Gastroesophageal sphincter (tissue), 4 donors: ENCODE measurements at places on chromosomes 12 and 14. TPM values are rescaled to one million over a fixed set of nuclear protein-coding genes. Genes with fewer than 3 reads are reported as not detected.
A peak's percentile ranks its signal among the peaks of the same experiment; 100 is the strongest.

DNA sequence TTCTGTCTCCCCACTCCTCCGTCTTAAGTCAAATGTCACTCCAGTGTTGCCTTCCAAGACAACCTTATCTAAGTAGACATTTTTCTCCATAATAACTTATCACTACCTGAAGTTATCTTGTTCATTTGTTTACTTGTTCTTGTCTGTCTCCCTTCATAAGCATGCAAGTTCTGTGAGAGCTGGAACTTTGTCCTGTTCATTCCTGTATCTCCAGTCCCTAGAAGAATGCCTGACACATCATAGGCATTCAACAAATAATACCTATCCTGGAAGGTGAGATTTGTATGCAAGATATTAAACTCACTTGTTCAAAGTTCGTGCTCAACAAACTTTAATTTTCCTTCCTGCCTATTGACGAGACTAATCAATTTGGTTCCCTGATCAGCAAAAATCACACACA, 5.7 kb upstream of the MIA2 start:
- no peak for ATAC-seq
- no peak overlapping the region for H3K4me3 ChIP-seq
- no peaks in the 10 kb centered on the region for H3K36me3 ChIP-seq
- H3K27ac ChIP-seq: no peak overlapping the region
- H3K27me3 ChIP-seq: no peaks in the 10 kb centered on the region
- no peaks in the 10 kb centered on the region for H3K4me1 ChIP-seq

GRCh38 chr14:65961004-65961403, 525.2 kb upstream of the CCDC196 start:
- H3K4me3 ChIP-seq: no peak overlapping the region
- no peaks in the 10 kb centered on the region for H3K4me1 ChIP-seq
- ATAC-seq: no peak
- no peak overlapping the region for H3K27ac ChIP-seq

GRCh38 chr14:53828820-53829219, 127.8 kb downstream of the BMP4 start:
- H3K27ac ChIP-seq: no peak overlapping the region
- no peak overlapping the region for H3K4me3 ChIP-seq
- no peaks in the 10 kb centered on the region for H3K4me1 ChIP-seq

DNA sequence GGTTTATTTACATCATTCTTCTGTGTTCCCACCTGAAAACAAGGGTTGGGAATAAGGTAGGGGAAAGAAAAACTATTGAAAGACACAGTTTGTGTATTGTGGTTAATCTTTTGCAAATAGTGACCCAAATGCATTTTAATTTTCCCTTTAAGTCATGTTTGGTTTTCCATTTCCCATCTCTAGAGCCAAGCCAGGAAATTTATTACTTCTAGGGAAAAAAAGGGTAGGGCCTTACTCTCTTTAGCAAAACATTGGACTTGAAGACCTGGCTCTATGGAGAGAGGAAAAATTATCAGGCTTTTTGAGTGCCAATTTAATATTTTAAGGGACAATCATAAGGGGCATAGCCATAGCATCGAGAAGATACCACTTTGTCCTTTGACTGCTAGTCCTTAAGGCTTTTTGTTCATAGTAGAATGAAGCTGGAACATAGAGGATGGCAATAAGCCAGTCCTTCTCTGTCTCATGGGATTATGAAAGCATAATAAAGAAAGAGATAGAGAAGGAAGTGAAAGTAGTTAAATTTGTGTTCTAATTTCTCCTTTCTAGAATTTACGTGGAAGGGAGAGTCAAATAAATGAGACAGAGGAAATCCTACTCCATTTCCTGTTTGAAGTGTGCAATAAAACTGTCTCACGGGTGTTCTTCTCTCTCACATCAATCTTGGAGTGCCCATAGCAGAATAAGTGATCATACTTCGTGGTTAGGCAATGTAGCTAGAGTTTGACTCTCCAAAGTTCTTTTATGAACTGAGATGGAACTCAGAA, 50.9 kb upstream of the PPFIA2 start:
- H3K27ac ChIP-seq: no peak overlapping the region
- no peaks in the 10 kb centered on the region for H3K27me3 ChIP-seq
- no peaks in the 10 kb centered on the region for H3K36me3 ChIP-seq

DNA sequence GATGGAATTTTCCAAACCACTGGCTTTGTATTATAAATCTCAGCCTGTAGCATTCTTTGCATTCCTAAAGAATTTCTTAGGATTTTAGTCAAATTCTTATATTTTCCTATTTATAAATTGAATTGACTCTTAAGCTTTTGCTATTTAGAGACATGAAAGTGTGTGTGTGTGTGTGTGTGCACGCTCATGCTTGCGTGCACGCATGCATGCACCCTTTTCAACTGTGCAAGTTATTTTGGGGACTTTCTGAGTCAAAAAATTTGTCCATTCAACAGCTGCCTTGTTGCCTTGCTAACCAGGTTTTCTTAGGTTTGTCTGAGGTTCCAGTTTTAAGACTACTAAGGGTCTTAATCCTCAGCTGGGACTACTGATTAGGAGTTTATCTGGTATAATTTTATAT, 42.6 kb downstream of the GPATCH2L start:
- H3K27ac ChIP-seq: no peak overlapping the region
- no peak overlapping the region for H3K4me3 ChIP-seq
- no peaks in the 10 kb centered on the region for H3K27me3 ChIP-seq
- no peaks in the 10 kb centered on the region for H3K4me1 ChIP-seq

- H3K36me3 ChIP-seq: no peaks in the 10 kb centered on the region
- no peak for ATAC-seq
- no peaks in the 10 kb centered on the region for H3K27me3 ChIP-seq
- H3K27ac ChIP-seq: no peak overlapping the region
- no peaks in the 10 kb centered on the region for H3K4me1 ChIP-seq
- no peak overlapping the region for H3K4me3 ChIP-seq
These were observed 116.1 kb upstream of the ATF7IP start for GRCh38 chr12:14249368-14249767.

GRCh38 chr14:69129264-69129880, 23.5 kb downstream of the DCAF5 start:
- no peaks in the 10 kb centered on the region for H3K36me3 ChIP-seq
- H3K4me1 ChIP-seq: peaks cover 85% of the 10 kb centered on the region
- no peak overlapping the region for H3K4me3 ChIP-seq
- H3K27me3 ChIP-seq: no peaks in the 10 kb centered on the region
- ATAC-seq: peak; percentile 84
- H3K27ac ChIP-seq: peak overlapping the region; percentile 14

Gene SLCO1A2
- total RNA-seq: not detected

Gene SIX6
- not detected for total RNA-seq

Gene CHPT1
- total RNA-seq: 130 TPM

Gene BICDL1
- 13.9 TPM for total RNA-seq
